Activated naive CD8-positive, alpha-beta T cell treated with anti-CD3 and anti-CD28 coated beads, Interleukin-2, amount 10 ng/mL, durations not matched to agents 7 days and 5 days (primary cell): ENCODE measurements at places on chromosomes 5 and 9. TPM values are rescaled to one million over a fixed set of nuclear protein-coding genes. Genes with fewer than 3 reads are reported as not detected.

The NIPAL4 gene
- total RNA-seq, result not detected

- H3K4me3 ChIP-seq, result no peak overlapping the region
- no peaks in the 10 kb centered on the region for H3K36me3 ChIP-seq
- peak; percentile 56 for DNase-seq
- H3K27me3 ChIP-seq, result peaks cover 3% of the 10 kb centered on the region
- peaks cover 8% of the 10 kb centered on the region for H3K4me1 ChIP-seq
Observed at GRCh38 chr5:175464074-175464941, 14.1 kb upstream of the SFXN1 start.

- no peaks in the 10 kb centered on the region for H3K27me3 ChIP-seq
- H3K27ac ChIP-seq, result no peak overlapping the region
- H3K4me3 ChIP-seq, result no peak overlapping the region
- no peak for DNase-seq
- H3K36me3 ChIP-seq, result no peaks in the 10 kb centered on the region
Observed at GRCh38 chr5:2257326-2258244, 374.9 kb upstream of the IRX4 start.

The CYLC2 gene
- not detected for total RNA-seq

DNA sequence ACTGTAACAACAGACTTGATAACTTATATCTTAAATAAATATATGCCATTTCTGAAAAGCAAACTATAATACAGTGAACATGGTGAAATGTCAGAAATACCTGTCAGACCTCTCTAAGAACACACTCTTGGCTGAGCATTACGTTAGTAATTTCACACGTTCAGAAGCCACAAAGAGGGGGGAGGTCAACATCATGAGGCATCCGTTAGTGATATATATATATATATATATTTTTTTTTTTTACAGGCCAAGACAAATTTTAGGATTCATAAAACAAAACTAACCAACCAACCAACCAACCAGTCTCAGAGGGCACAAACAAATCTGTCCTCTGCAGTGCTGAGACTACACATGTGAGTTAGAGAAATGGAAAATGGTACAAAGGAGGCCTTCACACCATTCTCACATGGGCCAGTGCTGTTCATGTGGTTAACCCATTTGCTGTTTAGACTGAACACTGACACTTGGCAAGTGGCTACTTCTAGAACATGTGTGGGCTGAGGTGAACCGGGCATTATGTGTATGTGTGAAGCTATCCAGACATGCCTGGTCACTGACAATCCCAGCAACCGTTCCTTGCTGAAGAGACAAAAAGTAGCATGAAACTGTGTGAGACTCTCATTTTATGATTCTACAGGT, 54.5 kb downstream of the ELL2 start:
- H3K36me3 ChIP-seq, result peaks cover 8% of the 10 kb centered on the region
- no peak overlapping the region for H3K4me3 ChIP-seq
- peaks cover 6% of the 10 kb centered on the region for H3K4me1 ChIP-seq
- DNase-seq, result no peak
- H3K27ac ChIP-seq, result no peak overlapping the region

DNA sequence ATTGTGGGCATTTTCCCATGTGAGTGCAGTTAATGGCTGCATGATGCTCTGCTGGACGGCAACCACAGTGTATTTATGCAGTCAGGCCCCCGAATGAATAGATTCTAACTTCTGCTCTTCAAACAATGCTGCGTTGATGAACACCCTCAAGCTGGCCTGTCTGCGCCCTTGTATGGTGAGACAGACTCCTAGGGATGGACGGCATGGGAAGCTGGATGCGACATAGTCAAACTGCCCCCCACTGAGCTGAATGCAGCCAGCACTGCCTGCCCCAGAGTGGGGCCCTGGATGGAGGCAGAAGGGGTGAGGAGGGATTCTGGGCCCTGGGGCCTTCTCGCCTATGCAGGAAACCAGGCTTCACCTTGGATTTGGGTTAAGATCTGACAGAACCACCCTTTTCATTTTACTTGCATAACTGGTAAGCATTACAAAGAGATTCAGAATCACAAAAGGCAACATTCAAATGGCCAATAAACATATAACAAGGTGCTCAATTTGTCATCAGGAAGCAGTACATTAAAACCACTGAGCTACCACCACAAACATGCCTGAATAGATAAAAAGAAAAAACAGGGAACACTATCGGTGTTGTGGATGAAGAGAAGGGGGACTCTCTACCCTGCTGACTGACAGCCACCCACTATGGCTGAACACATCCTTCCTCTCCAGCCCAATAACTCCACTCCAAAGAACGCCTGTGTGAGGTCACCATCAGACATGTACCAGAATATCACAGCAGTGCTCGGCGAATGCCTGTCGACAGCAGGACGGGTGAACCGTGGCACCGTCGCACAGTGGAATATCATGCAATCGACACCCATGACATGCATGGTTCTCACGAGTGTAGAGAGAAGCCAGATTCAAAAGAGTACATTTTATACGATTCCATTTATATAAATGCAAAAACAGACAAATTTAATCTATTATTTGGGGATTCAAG, 79.1 kb downstream of the RAPGEF1 start:
- peaks cover 25% of the 10 kb centered on the region for H3K36me3 ChIP-seq
- H3K4me1 ChIP-seq, result peaks cover 59% of the 10 kb centered on the region
- no peak overlapping the region for H3K4me3 ChIP-seq
- DNase-seq, result no peak
- no peaks in the 10 kb centered on the region for H3K27me3 ChIP-seq
- no peak overlapping the region for H3K27ac ChIP-seq

DNA sequence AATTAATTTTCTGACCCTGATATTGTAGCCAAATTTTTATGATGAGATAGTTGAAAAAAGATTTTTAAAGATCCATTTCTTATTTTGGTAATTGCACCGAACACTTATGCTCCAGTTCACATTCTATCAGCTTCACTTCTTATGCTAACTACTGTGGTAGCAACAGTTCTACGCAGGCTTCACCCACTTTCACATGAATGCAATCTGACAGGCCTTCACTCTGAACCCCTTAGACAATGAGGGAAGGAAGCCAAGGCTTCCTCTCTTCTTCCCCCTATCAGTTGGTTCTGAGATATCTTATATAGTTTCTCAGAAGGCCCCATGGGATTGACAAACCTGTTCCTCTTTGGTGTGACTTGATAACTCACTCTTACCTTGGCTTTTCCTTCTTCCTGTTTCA, 185.8 kb downstream of the CETN3 start:
- no peak overlapping the region for H3K4me3 ChIP-seq
- H3K4me1 ChIP-seq, result no peaks in the 10 kb centered on the region
- H3K27ac ChIP-seq, result no peak overlapping the region
- no peaks in the 10 kb centered on the region for H3K36me3 ChIP-seq
- H3K27me3 ChIP-seq, result no peaks in the 10 kb centered on the region

The N4BP3 gene
- 5.4 TPM for total RNA-seq

GRCh38 chr5:15601853-15602252, 101.9 kb downstream of the FBXL7 start:
- no peak overlapping the region for H3K4me3 ChIP-seq
- DNase-seq, result no peak
- no peaks in the 10 kb centered on the region for H3K4me1 ChIP-seq
- no peaks in the 10 kb centered on the region for H3K36me3 ChIP-seq
- H3K27me3 ChIP-seq, result no peaks in the 10 kb centered on the region

- H3K36me3 ChIP-seq, result no peaks in the 10 kb centered on the region
- no peak overlapping the region for H3K27ac ChIP-seq
- no peak overlapping the region for H3K4me3 ChIP-seq
- H3K4me1 ChIP-seq, result no peaks in the 10 kb centered on the region
Observed at GRCh38 chr5:2739360-2740050, 12.0 kb downstream of the IRX2 start.

DNA sequence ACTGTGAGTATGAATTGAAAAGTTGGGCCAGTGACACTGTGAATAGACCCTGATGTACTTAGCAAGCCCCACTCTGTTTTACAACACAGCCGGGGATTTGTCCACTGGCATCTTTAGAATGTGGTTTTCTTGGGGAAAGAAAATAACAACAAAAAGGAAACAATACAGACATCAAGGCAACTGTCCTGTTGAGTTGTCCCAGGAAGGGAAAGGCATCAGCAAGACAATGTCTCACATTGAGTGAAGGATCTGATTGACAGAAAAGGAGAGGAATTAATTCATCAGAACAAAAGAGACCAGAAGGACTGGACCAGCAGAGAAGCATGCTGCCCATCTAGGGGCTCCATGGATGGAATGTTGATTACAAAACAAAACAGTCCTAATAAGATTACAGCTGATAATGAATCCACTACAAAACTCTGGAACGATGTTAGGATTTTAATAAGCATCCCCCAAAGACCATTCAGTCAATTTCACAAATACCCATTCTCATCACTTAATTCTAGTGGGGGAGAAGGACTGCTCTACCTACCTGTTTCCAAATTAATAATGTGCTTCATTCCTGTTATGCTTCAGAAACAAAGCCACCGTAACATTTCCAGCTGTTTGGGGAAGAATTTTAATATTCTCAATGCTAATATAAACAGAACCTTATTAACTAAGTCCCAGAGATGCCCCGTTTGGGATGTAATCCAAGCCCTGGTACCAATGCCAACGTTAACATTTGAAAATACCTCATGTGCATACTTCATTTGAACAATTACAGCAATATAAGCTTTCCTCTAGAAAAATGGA, 298.0 kb downstream of the SPOCK1 start:
- no peak overlapping the region for H3K27ac ChIP-seq
- DNase-seq, result no peak
- no peaks in the 10 kb centered on the region for H3K27me3 ChIP-seq

The ADAMTS12 gene
- not detected for total RNA-seq

DNA sequence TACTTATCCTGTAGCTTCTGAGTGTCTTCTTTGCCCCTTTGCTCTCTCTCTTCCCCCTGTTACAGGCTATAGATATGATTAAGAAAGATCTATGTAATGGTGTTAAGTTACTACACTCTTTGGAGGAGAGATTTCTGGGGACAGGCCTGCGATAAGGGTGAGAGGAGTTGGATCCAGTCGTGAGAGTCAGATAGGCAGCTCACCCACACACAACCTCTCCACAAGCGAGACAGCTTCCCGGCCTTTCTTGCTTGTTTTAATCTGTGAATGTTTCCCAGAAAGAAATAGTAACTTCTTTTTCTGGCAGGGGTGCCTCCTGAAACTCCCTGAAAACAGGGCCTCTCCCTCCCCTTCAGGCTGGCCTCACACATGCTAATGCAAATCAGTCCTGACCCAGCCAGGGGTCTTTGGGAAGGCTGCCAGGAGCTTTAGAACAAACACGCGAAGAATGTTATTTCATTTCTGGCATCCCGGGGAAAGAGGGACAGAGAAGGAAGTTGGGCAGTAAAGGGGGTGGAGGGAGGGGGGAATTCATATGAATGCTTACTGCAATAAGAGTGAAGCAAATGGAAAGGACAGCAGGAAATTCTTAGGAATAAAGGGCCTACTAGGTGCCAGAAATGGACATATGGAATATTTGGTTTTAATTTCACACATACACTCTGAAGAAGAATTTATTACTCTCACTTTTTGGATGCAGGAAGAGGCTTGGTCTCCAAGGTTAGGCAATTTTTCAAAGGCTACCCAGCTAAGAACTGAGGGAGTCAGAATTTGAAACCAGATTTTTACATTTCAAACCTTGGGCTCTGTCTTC, 215.8 kb upstream of the TRIM32 start:
- H3K4me3 ChIP-seq, result no peak overlapping the region
- peaks cover 4% of the 10 kb centered on the region for H3K4me1 ChIP-seq
- H3K27me3 ChIP-seq, result no peaks in the 10 kb centered on the region
- no peak for DNase-seq
- no peak overlapping the region for H3K27ac ChIP-seq

The PCA3 gene
- not detected for total RNA-seq

DNA sequence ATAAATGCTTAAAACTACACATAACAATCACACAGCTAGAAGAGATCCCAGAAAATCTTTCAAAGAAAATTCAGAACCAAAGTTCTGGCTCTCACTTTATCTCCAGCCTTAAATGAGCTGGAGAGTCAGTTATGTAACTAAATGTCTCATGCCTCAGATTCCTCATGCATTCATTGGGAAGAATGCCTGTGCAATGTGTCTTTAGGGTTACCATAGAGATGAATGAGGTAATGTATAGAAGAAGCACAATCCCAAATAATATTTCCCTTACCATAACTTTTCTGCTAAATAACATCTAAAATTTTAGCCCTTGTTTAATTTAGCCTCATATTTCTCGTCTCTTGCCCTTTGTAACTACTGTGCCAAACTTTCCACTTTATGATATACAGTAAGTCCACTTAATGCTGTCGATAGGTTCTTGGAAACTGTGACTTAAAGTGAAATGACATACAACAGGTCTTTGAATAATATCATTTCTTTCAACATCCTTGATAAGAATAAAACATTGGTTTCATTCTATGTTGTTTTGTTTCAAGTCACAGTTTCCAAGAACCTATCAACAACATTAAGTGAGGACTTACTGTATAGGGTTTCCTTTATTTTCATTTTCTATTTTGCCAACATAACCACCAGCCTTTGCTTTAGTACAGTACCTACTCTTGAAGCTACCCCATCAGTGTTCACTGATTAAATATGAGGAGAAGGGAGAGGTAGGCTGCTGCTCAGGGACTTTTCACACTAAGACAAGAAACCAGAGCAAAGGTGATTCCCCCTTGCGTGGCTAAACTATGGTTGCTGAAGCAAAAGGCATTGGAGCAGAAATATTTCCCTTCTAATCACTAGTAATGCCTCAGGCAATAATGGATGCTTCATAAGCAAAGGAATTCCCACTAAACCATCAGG, 295.7 kb upstream of the PTGER4 start:
- no peaks in the 10 kb centered on the region for H3K27me3 ChIP-seq
- H3K36me3 ChIP-seq, result peaks cover 16% of the 10 kb centered on the region
- DNase-seq, result no peak
- peak overlapping the region; percentile 86 for H3K27ac ChIP-seq
- H3K4me1 ChIP-seq, result peaks cover 73% of the 10 kb centered on the region
- peak overlapping the region; percentile 79 for H3K4me3 ChIP-seq

- no peaks in the 10 kb centered on the region for H3K27me3 ChIP-seq
- H3K36me3 ChIP-seq, result no peaks in the 10 kb centered on the region
- DNase-seq, result no peak
- H3K4me1 ChIP-seq, result peaks cover 9% of the 10 kb centered on the region
- H3K4me3 ChIP-seq, result no peak overlapping the region
- H3K27ac ChIP-seq, result no peak overlapping the region
Observed at GRCh38 chr5:82635561-82636288, 357.6 kb upstream of the RPS23 start.

- H3K4me3 ChIP-seq, result no peak overlapping the region
- no peak overlapping the region for H3K27ac ChIP-seq
- H3K4me1 ChIP-seq, result no peaks in the 10 kb centered on the region
Observed at GRCh38 chr5:180142824-180143610, 66.0 kb downstream of the RASGEF1C start.

- peaks cover 2% of the 10 kb centered on the region for H3K27me3 ChIP-seq
- no peak overlapping the region for H3K4me3 ChIP-seq
- no peak for DNase-seq
- H3K36me3 ChIP-seq, result no peaks in the 10 kb centered on the region
Observed at GRCh38 chr9:68536876-68537615, 3.6 kb downstream of the TMEM252 start.

The SPINK6 gene
- not detected for total RNA-seq

The PAPPA gene
- total RNA-seq, result not detected
